ENCODE measurements at places on chromosomes 1 and 21.
A peak's percentile ranks its signal among the peaks of the same experiment; 100 is the strongest.

DNA sequence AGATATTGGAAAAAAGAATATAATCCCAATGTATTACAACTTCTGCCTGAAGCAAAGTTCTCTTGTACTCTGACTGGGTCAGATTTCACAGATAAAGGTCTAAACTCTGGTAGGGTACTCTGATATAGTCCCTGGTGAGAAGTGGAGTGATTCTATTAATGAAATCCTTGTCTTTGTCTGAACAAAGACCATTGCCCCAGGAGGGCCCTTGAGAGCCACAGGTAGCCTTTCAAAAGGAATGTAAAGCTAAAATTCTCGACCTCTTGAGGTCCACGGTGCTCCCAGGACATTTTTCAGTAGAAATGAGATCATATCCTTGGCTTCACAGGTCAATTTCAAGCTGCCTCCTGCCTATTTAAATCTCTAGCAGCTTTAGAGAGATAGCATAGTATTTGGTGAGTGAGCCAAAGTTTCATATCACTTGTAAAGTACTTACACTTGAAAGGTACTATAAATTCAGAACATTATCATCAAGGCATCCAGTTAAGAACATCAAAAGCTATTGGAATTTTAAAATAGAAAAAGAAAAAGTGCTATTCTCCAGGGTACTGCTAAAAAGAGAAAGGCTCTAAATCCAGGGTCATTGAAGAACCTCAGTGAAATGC lies 10.1 kb downstream of the TNNI3K start:
- no peak for DNase-seq

DNA sequence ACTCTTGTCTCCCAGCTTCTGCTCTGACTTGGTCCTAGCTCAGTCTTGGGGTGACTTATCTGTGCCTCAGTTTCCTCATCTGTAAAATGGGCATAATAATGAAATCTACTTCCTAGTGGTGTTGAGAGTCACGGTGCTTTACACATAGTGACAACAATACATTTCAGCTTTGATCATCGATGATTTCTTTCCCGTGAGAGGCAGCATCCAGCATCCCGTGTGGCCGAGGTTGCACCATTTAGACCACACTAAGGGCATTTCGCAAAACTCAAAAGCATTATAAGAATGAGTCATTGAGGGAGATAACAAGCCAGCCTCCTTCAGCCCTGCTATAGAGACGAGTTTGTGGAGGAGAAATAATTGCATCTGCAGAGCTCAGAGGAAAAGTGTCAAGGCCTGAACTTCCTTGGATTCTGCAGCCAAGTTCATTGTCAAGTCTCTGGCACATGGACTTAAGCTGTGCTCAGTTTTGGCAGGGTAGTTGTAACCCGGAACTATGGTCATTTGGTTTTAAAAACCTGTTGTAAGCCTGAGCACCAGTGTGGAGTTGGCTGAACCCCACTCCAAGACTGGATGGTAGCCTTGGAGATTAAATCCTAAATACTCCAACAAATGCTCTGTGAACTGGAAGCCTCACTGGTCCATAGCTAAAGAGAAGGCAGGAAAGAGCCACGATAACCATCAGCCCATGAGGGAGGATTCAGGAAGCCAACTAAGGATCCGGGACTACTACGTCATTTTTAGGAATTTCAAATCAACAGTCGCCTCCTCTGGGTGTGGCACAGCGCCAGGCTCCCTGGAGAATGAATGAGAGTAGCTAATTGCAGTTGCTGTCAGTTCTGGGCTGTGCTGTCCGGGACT lies 64.2 kb downstream of the TCP10L start:
- DNase-seq: no peak

DNA sequence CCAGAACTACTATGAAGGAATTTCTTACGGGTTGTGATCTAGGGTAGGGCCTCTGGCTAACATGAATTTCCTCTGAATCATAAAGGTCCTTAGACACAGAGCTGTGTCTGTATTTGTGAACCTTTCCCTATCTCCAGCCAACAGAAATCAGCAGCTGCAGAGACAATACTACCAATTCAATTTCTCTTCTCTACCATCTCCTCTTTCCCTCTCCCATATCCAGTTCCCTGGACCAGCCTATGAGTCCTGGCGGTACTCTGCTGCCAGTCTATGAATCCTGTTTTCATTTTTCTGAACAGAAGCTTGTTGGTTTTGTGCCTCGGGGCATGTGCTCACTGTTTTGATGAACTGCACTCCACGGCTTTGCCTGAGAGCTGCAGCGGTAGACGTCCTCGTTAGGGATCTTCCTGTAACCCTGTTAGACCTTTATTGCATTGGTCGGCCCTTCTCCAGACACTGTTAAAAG lies 458.0 kb upstream of the VAMP3 start:
- no peak for DNase-seq

- DNase-seq: peak; percentile 64
Measured at GRCh38 chr21:29390778-29391177, 92.1 kb downstream of the BACH1 start.

DNA sequence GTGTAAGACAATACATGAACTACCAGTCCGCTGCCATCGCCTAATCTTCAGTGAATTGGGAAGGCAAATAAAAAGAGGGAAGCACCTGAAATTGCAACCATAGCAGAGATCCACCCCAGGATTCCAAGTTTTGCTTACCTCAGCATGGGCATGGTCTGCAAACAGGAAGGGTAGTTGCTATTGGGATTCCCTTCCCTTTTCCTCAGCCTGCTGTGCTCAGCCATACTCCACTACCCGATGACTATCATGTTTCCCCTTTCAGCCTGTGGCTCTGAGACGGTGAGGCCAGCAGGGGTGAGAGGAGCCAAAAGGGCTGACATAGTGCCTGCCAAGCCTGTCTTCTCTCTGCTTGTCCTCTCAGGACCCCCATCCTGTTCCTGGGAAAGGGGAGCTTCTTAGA lies 64.2 kb downstream of the GPR137B start:
- DNase-seq: no peak

DNA sequence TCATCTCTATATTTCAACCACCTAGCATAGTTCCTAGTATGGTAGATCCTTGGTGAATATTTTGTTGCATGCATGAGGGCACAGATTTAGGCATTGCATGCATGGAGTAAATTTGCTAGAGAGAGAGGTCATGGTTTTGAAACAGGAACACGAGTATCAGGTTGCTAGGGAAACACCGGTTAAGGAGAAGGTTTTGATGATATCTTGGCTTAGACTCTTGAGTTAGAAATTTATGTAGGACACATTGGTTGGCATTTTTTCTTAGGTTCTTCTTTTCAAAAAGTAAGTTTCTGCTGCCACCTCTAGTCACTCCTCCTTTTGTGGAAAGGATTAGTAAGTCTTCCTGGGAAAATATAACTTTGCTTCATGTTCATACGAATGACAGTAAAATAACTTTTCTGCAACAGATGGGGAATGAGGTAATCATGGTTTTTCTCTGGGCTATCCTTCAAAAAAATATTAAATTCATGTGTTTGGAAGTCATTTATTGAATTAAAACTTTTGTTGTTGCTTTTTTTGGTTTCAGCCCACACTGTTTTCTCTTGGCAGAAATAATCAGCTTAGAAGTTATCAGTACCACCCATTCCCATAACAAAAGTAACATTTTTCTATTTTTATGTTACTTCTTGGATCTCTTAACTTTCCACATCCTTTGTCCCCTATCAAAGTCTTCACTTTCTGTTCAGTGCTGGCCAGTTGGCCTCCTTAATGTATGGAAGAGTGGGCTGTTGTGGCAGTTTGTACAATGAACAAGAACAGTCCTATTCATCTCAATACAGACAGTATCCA lies 97.3 kb downstream of the PLA2G4A start:
- DNase-seq: no peak

- DNase-seq: no peak
Measured at GRCh38 chr1:220067269-220068204, 21.2 kb upstream of the EPRS1 start.

DNA sequence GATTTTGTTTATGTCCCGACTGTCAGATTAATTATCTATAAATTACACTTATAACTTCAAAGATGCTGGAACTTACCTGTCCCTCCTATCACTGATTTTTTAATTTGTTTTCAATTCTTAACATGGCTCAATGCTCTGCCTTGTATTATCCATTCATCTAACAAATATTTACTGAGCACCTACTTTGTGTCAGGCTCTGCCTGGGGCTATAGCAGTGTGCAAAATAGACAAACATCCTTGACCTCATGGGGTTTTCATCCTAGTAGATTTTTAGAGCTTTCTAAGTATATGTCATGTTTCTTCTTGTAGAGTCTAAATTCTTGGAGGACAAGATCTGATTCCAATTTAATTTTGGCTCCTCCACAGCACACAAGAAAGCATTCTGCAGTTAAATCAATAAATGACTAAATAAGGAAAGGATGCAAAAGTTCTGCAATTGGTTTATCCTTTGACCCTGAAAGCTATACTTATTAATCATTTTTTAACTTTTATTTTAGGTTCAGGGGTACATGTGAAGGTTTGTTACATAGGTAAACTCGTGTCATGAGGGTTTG lies 10.8 kb upstream of the SMYD2 start:
- no peak for DNase-seq

- no peak for DNase-seq
Measured at GRCh38 chr1:101284622-101285218, 47.9 kb downstream of the S1PR1 start.

GRCh38 chr1:216793303-216793702 lies 70.1 kb upstream of the ESRRG start:
- peak; percentile 8 for DNase-seq

DNA sequence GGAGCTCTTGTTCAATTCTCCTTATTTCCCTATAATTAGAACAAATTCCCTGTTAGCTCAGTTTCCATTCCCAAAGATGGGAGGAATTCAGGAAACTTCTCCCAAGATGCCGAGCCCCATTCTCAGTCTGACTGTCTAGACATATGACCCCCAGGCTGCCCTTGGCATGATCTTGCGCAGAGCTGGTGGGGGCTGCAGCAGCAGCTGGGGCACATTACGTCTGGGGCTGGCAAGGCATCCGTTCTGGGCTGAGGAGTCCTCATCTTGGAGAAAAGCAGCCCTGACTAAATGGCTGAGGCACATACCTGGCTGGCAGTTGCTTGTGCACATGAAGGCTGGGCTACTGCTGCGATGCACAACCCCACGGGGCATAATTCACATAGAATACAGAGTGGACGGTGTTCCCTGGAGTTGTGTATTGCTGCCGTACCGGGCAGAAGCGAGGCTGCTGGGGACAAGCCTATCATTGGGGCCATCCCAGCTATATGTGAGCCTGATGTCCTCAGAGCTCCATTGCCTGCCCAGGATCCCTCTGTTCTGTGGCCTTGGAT lies 36.4 kb upstream of the TRABD2B start:
- DNase-seq: no peak

- DNase-seq: no peak
Measured at GRCh38 chr1:94095744-94096469, 25.0 kb downstream of the ABCA4 start.

DNA sequence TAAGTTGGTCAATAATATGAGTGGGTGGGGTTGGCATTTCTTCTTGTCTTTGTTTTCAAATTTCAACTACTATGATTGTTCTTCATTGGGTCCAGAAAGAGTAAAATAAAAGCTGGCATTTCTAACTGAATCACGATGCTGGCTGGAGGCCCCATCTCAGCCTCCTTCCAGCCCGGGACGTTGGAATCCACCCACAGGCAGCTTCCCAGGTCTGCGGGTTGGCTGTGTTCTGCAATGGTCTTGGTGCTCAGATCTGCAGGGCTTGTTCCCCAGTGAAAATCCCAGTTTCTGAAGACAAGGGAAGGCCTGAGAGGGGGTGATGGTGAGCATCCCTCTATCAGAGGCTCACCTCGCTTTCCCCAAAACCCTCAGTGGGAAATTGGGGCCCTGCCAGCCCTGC lies 54.7 kb upstream of the ARHGEF16 start:
- no peak for DNase-seq

DNA sequence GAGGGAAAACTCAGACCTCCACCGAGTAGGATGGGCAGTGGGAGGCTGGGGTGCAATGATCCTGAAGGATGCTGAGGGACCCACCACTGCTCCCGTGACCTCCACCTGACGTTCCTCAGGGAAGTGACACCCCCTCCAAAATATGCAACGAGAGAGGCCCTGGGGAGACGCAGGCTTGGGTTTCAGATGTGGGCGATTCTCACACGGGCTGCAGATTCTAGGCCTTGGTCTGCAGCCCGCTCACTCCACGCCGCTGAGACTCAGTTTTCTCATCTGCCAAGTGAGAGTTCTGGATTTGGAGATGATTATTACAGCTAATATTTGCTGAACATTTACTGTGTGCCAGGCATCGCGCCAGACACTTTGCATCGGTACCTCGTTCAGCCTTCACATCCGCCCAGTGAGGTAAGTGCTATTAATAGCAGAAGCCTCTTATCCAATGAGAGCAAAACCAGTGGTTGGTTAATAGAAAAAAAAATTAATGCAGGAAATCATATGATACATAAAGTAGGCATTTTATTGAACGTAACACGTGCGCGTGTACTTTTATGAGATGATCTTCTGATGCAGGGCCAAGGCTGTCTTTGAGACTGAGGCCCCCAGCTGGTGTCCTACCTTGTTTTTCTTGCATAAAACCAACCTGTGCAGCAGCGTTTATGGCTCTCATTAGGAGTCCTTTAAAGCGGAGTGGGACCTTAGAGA lies 102.0 kb upstream of the RUNX3 start:
- no peak for DNase-seq

DNA sequence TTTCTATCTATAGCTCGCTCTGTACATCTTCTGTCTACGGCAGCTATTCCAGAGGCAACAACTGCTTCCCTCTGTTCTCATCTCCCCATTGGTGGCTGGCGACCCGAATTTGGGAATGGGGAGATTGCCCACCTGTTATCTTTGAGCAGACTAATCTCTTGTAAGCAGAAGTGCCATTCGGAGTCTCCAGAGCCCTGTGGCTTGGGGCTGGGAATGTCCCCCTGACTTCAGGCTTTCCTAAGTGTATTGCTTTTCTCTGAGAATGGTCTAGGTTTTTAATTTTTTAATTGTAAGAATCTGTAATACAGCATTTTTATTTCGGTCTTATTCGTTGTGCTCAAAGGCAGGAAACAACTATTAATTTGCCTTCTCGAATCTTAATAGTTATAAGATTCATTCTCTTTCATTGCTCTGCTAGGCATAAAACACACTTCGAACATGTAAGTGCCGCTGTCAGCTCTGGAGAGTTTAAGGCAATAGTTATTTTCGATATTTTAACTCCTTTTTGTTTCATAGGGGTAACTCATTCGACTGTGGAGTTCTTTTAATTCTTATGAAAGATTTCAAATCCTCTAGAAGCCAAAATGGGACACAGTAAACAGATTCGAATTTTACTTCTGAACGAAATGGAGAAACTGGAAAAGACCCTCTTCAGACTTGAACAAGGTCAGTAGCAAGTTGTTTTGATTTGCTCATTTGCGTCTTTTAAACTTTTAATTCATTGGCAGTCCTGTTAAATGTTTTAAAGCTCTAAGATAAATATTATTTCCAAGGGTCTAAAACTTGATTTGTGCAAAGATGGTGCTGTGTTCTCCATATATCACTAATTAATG lies 514 bp downstream of the AGL start:
- no peak for DNase-seq

DNA sequence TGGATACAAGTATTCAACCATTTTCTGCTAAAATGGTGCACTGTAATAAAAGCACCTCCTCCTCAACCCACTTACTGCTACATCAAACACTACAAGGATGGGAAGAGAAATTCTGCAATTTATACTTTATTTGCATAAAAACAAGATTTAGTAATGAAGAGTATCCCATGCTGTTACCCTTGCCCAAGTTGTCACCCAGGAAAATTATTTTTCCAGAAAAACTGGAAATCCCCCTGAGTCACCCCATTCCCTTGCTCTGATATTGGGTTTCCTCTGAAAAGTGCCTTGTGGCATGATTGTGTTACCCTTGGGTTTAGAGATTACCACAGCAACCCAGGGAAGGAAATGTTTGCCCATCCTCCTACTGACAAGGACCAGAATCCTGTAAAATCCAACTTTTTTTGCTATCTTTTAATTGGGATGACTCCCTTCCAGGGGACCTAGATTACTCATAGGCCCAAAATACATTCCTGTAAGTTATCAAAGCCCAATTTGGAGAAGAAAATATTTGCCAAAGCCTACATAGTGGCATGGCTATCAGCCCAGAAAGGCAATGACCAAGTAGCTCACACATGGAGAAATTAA lies 16.5 kb upstream of the ZC3H11B start:
- no peak for DNase-seq
